ENCODE measurements at places on chromosomes 7 and 10. TPM values are rescaled to one million over a fixed set of nuclear protein-coding genes. Genes with fewer than 3 reads are reported as not detected.

DNA sequence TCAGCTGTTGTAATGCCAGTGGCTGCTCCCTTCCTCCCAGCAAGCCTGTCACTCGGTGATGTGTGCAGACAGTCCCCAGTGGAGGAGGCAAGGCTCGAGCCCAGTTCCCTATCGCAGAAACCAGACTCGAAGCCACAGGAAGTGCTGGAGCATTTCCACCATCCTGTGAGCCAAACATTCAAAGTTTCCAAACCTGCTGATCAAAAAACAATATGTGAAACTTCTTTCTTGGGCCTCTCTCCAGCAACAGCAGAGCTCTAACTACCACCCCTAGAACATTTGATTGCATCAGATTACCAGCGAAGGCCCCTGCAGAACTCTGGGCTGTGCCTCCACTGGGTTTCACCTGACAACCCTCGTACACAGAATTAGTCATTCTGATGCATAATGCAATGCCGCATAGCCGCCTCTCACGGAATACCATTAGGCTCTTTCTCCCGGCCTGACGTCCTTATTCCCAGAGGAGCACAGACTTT is 94.0 kb downstream of the ELMO1 start:
- peak overlapping the region; percentile 93 for H3K4me3 ChIP-seq
- peaks cover 4% of the 10 kb centered on the region for H3K36me3 ChIP-seq
- peak; percentile 76 for DNase-seq
- no peaks in the 10 kb centered on the region for H3K27me3 ChIP-seq
- H3K27ac ChIP-seq: peak overlapping the region; percentile 95
- peaks cover 80% of the 10 kb centered on the region for H3K4me1 ChIP-seq

- DNase-seq: no peak
- peaks cover under 1% of the 10 kb centered on the region for H3K36me3 ChIP-seq
- no peaks in the 10 kb centered on the region for H3K4me1 ChIP-seq
- no peaks in the 10 kb centered on the region for H3K27me3 ChIP-seq
Measured at GRCh38 chr10:4147245-4147644, 362.2 kb upstream of the KLF6 start.

DNA sequence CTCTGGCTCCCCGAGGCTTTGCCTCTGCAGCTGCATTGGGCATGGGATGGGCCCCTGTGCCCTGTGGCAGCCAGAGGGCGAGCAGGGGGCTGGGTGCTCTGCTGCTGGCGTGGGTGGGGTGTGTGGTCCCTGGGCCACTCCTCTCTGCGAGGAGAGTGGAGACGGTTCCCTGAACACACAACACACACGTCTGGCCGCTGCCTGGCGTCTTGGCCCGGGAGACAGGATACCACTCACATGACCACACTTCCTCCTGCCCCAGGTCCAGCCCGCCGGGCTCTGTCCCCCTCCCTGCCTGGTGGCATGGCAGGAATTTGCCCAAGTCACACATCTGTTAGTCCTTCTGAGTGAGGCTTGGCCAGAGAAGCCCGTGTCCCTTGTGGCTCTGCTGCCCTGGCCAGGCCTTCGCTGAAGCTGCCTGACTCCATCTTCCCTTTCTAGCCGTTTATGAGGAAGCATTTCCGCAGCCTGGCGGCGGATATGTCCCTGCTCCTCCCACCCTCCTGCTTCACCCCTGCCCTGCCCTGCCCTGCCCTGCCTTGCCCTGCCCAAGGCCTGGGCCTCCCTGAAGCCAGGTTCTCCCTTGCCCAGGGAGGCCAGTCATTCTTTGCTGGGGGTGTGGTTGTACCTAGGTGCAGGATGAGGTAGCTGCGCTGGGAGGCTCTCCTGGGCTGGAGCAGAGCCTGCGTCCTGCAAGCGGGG is 3.0 kb downstream of the BRI3 start:
- no peaks in the 10 kb centered on the region for H3K27me3 ChIP-seq
- H3K4me1 ChIP-seq: peaks cover 32% of the 10 kb centered on the region
- peaks cover 8% of the 10 kb centered on the region for H3K36me3 ChIP-seq
- H3K4me3 ChIP-seq: no peak overlapping the region
- no peak overlapping the region for H3K27ac ChIP-seq

DNA sequence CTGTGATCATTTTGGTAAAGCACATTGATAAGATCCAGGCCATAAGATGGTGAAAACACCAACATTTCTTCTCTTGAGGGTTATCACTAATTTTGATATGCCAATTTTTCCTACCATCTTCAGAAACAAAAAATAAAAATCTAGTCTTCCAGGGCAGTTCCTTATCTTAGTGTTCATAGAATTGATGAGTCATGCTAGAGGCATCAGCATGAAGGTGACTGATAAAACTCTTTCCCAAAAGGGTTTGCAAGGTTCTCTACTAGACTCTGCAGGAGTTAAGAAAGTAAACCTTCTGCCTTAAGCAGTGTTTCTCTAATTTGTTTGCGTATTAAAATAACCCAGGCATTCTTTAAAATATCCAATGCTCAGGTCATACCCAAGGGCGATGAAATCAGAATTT is 483.1 kb upstream of the CNTNAP2 start:
- H3K27me3 ChIP-seq: no peaks in the 10 kb centered on the region
- no peak overlapping the region for H3K4me3 ChIP-seq
- no peaks in the 10 kb centered on the region for H3K4me1 ChIP-seq
- H3K36me3 ChIP-seq: no peaks in the 10 kb centered on the region

GRCh38 chr7:75642810-75643486 is 95.8 kb downstream of the HIP1 start:
- H3K27ac ChIP-seq: no peak overlapping the region
- DNase-seq: peak; percentile 83
- H3K27me3 ChIP-seq: peaks cover 5% of the 10 kb centered on the region

Gene GFRA1
- not detected for total RNA-seq

Gene NCF1
- 2.2 TPM for total RNA-seq

Gene AGAP9
- total RNA-seq: 3.4 TPM

Gene TUBB8
- total RNA-seq: not detected

Data from activated CD8-positive, alpha-beta T cell treated with anti-CD3 and anti-CD28 coated beads for 36 hours (primary cell).